ENCODE measurements at places on chromosomes 3 and 15.

DNA sequence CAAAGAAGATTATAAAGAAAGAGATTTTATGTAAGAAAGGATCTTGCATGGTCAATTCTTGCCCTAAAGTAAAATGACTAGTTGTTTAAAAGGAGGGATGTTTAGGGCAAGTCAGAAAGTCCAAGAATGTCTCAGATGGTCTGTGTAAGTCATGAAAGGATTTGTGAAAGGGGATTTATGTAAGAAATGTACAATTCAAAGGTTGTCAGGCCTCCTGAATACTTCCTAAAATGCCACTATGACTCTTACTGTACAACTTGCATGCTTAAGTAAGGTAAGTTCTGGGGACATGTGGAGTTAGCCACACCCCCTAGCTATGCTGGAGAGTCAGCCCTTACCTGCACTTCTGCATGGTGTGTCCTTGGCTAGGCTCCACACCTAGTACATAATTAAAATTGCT is 328.9 kb upstream of the TGFBR2 start:
- no peak for DNase-seq

DNA sequence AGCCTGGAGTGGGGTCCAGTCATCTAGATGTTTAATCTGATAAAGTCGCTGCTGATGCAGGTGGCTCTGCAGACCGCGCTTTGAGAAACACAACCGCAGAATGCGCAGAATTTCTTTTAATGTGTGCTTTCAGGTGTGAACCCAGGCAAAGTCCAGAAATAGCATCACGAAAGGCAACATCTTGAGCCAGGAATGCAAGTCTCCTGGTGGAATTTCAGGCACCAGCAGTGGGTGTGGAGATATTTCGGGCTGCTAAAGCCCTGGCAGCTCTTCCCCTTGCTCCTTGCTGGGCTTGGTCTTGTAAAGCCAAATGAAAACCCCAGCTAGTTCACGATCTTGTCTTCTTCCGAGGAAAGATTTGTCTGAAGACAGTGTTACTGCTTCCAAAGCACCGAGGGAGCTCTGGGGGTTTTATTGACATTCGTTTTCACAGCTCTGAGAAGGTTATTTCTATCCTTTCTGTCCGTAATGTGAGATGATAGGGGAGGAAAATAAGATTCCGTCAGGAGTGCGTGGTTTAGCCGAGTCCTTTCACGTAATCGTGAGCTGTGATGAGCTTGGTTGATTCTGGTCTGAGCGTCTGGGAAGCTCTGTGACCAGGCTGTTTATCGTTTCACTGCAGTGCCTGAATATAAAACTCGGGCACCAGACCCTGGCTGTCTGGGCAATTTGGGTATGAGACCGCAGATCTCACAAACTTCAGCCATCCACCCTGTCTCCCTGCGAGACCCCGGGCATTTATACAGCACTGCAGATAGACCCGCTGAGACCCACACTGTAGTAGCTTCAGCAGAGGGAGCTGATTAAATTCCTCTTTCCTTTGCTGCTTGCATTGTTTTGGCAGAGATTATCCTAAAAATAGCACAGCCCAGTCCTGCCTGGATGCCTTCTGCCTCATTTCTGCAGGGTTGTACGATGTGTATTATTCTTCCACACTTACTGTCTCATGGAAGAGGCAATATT is 67.0 kb upstream of the SLC25A26 start:
- DNase-seq: peak; percentile 25

GRCh38 chr15:80999623-81000036 is 1.1 kb upstream of the TLNRD1 start:
- DNase-seq: no peak

- DNase-seq: no peak
Measured at GRCh38 chr3:10357592-10358308, 36.8 kb upstream of the SEC13 start.

- no peak for DNase-seq
Measured at GRCh38 chr3:112376241-112376911, 43.4 kb downstream of the CD200 start.

DNA sequence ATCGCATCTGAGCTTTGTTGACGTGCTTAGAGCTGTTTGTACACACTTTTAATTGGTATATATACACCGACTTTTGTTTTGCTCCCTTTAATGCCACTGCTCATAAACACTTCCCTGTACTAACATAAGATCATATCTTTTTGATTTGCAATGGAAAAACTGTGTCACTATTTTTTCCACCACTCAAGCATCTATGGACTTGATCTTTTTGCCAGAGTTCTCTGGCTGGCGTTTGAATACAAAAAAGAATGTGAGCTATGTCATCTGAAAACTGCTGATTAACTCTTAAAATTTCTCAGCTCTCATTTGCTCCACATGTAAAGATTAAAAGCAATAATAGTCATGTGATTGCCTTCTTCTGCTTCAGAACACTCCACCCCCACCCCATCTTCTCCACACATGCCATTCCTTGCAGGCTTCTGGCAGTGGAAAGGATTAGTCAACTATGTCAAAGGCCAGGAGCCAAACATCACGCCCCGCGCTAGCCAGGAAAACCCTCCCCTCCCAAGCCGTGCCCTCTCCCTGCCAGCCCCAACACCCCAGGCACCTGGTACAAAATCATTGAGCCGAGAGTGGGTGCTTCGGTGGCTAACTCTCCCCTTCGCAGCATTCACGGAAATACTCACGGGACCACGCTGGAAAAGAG is 123.4 kb upstream of the MEF2A start:
- no peak for DNase-seq

- no peak for DNase-seq
Measured at GRCh38 chr15:38190501-38190900, 62.1 kb upstream of the SPRED1 start.

DNA sequence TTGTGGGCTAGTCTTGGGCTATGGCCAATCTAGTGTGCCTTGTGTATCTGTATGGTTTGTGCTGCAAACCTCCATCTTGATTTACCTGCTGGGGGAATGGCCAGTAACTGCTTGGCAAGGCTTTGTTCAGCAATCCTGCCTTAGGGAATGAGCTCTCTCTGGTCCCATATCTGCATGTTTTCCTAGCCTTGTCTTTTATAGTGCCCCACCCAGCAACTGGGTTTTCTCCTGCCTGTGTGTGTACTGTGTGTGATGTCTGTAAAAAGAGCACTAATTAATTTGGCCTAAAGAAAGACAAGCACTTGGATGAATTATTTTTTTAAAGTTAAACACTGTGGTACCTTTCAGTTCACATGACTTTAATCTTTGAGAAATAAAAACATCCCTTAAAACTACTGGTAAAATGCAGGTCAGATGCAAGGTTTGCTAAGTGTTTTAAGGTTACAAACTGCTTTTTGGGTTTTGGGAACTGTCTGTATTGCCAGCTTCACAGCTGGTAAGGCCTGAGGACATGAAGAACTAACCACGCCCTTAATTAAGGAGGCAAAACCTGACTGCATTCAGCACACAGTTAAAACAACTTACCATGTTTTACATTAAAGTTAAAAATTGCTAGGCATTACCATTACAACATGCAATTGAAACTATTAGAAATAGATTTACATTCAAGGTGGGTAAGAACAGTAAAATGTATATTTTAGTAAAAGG is 1169.2 kb downstream of the OTOL1 start:
- DNase-seq: no peak

GRCh38 chr3:44132061-44132460 is 109.6 kb upstream of the TOPAZ1 start:
- no peak for DNase-seq

GRCh38 chr3:39433642-39434041 is 27.1 kb downstream of the RPSA start:
- no peak for DNase-seq

DNA sequence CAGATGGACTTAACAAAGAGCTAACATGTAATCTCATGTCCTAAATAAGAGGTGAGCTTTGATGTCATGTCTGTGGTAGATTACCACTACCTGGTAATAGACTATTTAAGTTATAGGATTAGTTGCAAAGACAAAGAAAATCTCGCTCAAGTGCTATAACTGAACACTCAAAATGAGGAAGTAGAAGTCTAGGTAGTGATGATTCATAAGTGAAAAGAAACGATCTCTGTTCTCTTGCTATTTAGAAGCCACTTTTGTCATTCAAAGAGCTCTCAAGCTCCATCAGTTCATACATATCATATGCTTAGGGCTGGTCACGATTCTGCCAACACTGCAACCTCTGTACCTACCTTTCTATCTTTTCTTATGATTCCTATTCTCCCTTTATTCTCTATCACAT is 110.9 kb downstream of the EDEM1 start:
- no peak for DNase-seq

- DNase-seq: no peak
Measured at GRCh38 chr3:176079785-176080184, 1117.5 kb downstream of the TBL1XR1 start.

- no peak for DNase-seq
Measured at GRCh38 chr15:92877416-92877815, 22.7 kb upstream of the CHD2 start.

- no peak for DNase-seq
Measured at GRCh38 chr3:148763986-148764935, 63.4 kb upstream of the CPB1 start.

DNA sequence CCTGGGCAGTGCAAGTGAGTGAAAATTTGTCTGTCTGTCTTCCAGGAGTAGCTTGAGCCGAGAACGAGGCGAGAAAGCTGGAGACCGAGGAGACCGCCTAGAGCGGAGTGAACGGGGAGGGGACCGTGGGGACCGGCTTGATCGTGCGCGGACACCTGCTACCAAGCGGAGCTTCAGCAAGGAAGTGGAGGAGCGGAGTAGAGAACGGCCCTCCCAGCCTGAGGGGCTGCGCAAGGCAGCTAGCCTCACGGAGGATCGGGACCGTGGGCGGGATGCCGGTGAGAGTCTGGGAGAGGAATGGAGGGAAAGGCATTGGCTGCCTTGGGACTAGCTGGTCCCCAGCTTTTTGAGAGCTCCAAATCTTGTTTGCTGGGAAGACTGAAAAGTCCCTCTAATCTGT is 10.2 kb upstream of the FAM131A start:
- DNase-seq: no peak

DNA sequence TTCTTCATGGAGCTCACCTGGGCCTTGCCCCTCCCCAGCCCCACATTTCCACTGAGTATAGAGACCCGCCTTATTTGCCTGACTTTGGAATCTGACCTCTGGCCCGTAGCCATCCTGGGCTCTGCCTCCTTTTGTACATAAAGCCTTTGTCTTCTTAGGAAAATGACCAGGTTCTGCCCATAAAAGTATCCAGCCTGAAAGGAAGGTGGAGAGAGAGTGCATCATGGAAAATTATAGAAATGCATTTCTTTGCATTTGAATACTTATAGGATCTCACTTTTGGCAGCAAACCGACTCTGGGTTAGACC is 3.6 kb upstream of the SH2D7 start:
- DNase-seq: no peak

DNA sequence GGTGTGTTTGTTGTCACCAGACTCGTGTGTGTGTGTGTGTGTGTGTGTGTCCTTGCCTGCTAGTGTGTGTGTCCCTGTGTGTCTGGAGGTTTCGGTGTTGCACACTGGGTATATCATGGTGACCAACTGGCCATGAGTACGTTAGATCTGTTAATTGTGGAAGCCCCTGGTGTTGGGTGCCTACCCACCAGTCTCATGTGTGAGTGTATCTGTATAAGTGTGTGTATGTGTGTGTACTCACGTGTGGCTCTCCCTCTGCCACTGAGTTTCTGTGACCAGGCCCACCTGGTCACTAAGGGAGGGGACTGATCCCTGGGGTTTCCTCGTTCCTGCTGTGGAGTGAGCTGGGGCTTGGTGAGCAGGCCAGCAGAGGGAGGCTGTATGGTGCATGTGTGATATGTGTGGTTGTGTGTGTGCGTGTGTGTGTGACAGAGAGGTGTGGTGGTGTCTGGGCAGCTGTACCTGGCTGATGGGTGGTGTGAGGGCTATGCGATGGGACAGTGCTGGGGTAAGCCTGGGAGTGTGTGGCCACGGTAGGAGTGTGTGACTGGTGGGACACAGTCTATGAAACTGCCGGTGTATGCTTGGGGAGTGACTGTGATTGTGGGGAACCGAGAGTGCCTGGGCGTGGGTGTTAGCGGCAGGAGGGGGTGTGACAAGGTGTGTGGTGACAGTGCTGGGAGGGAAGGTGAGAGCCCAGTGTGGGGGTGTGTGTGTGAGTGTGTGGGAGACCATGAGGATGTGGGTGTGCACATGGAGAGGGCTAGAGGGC is 1.8 kb downstream of the PRKCD start:
- no peak for DNase-seq

DNA sequence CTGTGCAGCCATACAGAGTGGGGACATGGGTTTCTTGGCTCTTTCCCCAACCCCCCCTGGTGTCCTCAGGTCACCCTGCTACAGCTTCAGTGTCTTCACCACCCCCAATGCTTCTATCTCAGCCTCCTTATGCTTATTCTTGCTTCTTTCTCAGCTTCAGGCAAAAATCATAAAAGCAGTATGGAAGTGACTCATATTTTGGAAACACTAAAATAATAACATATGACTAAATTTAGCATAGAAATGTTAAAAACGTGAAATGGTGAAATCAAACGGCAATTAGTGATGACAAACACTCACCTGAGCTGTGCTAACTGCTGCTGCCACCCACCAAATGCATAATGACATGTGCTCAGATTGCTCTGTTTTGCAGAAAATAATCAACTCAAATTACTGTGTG is 475.2 kb upstream of the EPHA3 start:
- DNase-seq: no peak

DNA sequence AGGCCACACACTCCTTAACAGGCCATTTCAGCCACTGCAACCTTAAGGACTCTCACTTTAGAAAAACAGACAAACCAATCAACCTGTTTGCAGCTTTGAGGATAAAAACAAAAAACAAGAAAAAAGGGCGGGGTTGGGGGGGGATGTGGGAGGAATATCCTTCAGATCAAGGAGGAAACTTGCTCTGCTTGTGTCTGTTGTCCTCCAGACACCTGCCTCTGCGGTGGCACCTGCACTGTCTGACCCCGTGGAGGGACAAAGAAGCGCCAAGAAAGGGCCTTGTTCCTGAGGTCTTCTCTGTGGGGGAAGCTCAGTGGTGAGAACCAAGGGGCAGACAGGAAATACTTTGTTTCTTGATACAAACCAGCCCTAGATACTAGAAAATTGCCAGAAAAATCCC is 70.5 kb downstream of the POLR2M start:
- DNase-seq: no peak

GRCh38 chr15:47885920-47886319 is 168.6 kb downstream of the SEMA6D start:
- no peak for DNase-seq

DNA sequence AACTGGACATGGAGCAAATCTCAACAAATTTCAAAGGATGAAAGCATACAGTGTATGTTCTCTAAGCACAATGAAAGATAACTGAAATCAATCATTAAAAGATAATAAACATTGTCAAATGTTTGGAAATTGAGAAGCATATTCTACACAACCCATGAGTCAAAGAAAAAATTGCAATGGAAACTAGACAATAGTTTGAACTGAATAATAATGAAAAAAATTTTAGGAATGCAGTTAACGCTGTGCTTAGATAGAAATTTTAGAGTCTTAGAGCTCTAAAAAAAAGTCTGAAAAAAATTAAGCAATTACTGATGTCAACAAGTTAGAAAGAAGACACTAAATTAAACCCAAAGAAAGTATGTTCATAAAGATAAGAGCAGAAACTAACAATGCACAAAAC is 15.5 kb downstream of the RABL3 start:
- no peak for DNase-seq

GRCh38 chr15:91611561-91612323 is 241.8 kb upstream of the SLCO3A1 start:
- DNase-seq: no peak
